Right renal cortex interstitium (tissue), 3 donors: ENCODE measurements at places on chromosomes 6 and 20. TPM values are rescaled to one million over a fixed set of nuclear protein-coding genes. Genes with fewer than 3 reads are reported as not detected.

ABT1 gene
- polyA plus RNA-seq, result 15.3 TPM

GINS1 gene
- polyA plus RNA-seq, result 20.0 TPM

BPIFB1 gene
- polyA plus RNA-seq, result not detected

C20orf141 gene
- polyA plus RNA-seq, result 0.17 TPM

B4GALT5 gene
- 50.0 TPM for polyA plus RNA-seq

SLC22A2 gene
- 12.8 TPM for polyA plus RNA-seq

ZNF451 gene
- 35.4 TPM for polyA plus RNA-seq

CAGE1 gene
- 0.24 TPM for polyA plus RNA-seq

NFATC2 gene
- 2.1 TPM for polyA plus RNA-seq

SEMG1 gene
- not detected for polyA plus RNA-seq

LRRC73 gene
- 1.0 TPM for polyA plus RNA-seq

SCUBE3 gene
- polyA plus RNA-seq, result 43.8 TPM

TNF gene
- 0.19 TPM for polyA plus RNA-seq

GFOD1 gene
- 1.5 TPM for polyA plus RNA-seq

RNGTT gene
- 16.3 TPM for polyA plus RNA-seq

ADAM33 gene
- 4.2 TPM for polyA plus RNA-seq

MCUR1 gene
- 63.1 TPM for polyA plus RNA-seq

TBXT gene
- 0.07 TPM for polyA plus RNA-seq

KCNK16 gene
- not detected for polyA plus RNA-seq

TAGAP gene
- 0.98 TPM for polyA plus RNA-seq

MRAP2 gene
- polyA plus RNA-seq, result 3.5 TPM

HLA-DRA gene
- polyA plus RNA-seq, result 91.8 TPM

GRM4 gene
- 0.42 TPM for polyA plus RNA-seq

BTN1A1 gene
- 0.31 TPM for polyA plus RNA-seq

ATP9A gene
- polyA plus RNA-seq, result 58.7 TPM

ID4 gene
- 156 TPM for polyA plus RNA-seq

FNDC11 gene
- polyA plus RNA-seq, result 0.76 TPM

SPEF1 gene
- polyA plus RNA-seq, result 1.3 TPM

HSP90AB1 gene
- polyA plus RNA-seq, result 1,316 TPM

SLC52A3 gene
- polyA plus RNA-seq, result 5.8 TPM

AURKA gene
- polyA plus RNA-seq, result 16.6 TPM

GGTLC1 gene
- not detected for polyA plus RNA-seq

ZNF334 gene
- polyA plus RNA-seq, result 28.4 TPM

SAMD3 gene
- 0.78 TPM for polyA plus RNA-seq

STX7 gene
- polyA plus RNA-seq, result 101 TPM

RPP40 gene
- polyA plus RNA-seq, result 12.4 TPM

SNPH gene
- 2.2 TPM for polyA plus RNA-seq

HMGN3 gene
- 371 TPM for polyA plus RNA-seq

SALL4 gene
- 5.6 TPM for polyA plus RNA-seq

MAPK14 gene
- 57.7 TPM for polyA plus RNA-seq

PPP1R16B gene
- 8.3 TPM for polyA plus RNA-seq

ADGRF5 gene
- 32.4 TPM for polyA plus RNA-seq
